ENCODE measurements at places on chromosomes 5 and 9. TPM values are rescaled to one million over a fixed set of nuclear protein-coding genes. Genes with fewer than 3 reads are reported as not detected.

The MAP1B gene
- 5.8 TPM for total RNA-seq

- peak; percentile 68 for DNase-seq
Observed at GRCh38 chr9:4225291-4226028, 74.4 kb downstream of the GLIS3 start.

- no peak for DNase-seq
Observed at GRCh38 chr9:128885376-128885775, 3.4 kb downstream of the LRRC8A start.

The TRUB2 gene
- 18.8 TPM for total RNA-seq

The PCDHA9 gene
- under 0.01 TPM for total RNA-seq

The POLR1E gene
- 15.6 TPM for total RNA-seq

DNA sequence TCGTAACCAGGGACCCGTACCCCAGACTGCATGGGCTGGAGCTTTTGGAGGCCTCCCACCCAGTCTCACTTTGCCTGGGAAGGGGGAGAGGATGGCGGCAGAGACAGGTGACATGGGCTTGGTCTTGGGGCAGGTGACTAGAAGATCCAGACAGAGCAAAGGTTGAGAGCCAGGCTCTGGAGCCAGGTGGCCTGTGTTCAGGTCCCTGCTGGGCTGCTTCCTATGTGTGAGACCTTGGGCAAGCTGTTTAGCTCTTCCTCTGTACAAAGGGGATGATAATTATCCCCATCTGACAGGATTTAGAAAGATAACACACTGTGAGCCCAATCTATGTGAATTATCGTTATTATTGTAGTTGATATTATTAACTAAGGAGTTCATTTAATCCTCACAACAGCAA lies 16.1 kb upstream of the NDST1 start:
- no peak for DNase-seq

DNA sequence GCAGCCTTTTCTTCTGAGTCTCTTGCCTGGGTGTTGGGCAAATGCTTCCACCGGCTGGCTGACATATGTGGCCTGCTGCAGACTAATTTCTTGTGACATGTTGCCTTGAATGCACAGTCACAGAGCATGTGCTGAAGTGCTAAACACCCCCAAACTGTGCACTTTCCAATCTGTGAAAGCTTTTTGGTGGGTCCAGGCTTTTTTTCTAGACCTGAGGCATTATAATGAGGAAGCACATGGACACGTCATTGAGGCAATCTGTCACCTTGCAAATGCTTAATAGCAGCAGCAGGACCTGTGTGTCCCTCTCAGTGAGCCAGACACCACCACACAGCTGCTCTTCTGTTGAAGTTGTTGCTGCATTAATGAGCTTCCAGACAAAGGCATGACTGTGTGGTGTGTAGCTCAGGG lies 274.7 kb downstream of the ELAVL2 start:
- DNase-seq: no peak

The UAP1L1 gene
- total RNA-seq: 2.0 TPM

The BHMT2 gene
- not detected for total RNA-seq

The PCDHGA9 gene
- 1.5 TPM for total RNA-seq

DNA sequence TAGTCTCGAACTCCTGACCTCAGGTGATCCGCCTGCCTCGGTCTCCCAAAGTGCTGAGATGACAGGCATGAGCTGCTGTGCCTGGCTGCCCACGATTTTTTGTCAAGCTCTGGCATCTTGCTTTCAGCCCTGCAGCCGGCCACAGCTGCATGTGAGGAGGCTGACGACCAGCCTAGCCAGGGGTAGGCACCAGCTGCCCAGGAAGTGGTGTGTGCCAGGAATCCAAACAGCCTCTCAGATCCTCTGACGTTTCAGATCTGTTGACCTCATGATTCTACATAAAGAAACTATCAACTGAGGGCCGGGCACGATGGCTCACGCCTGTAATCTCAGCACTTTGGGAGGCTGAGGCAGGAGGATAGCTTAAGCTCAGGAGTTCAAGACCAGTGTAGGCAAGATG lies 19.0 kb downstream of the DYNC2I2 start:
- DNase-seq: no peak

DNA sequence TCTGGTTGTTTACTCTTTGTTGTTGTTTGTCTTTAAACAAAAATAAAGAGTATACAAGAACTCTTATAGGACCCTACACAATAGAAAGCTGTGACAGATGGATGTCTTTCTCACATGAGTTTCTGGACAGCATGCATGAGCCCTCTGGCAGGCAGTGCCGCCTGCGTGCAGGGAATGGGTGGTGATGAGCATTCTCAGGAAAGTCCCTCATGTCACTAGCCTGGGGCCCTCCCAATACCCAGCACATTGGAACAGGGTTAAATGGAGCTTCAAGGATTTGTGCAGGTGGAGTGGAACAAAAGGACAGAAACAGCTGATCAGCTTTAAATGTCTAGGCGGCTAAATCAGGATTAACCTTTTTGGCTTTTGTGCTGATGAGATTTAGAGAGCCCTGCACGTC lies 181.0 kb upstream of the CD180 start:
- DNase-seq: no peak

All from bronchial epithelial cell (primary cell).